ENCODE measurements at places on chromosomes 13 and 19. TPM values are rescaled to one million over a fixed set of nuclear protein-coding genes. Genes with fewer than 3 reads are reported as not detected.

- DNase-seq = no peak
Measured at GRCh38 chr13:23960566-23961156, 63.4 kb upstream of the C1QTNF9B start.

Gene RFXANK
- 43.5 TPM for total RNA-seq

GRCh38 chr13:48142436-48142835 lies 47.5 kb upstream of the MED4 start:
- no peak for DNase-seq

- no peak for DNase-seq
Measured at GRCh38 chr13:71355010-71355409, 512.0 kb downstream of the DACH1 start.

Gene ZNF229
- 0.03 TPM for total RNA-seq

DNA sequence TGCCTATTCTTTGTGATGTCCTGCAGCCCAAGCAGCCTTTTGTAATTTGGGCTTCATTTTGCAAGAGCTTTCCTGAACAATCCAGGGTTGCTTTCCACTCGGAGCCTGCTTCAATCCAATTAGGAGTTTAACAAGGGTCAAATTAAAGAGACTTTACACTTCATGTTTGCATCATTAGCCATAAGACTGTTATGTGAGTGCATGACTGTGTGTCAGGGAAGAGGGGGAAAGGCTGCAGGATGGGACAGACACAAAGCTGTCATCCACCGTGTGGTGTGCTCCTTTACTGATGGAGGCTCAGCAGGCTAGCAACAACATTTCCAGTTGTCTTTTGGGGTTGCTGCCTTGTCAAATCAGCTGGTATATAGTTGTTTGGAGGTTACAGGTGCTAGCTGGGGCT lies 23.7 kb upstream of the MAB21L1 start:
- DNase-seq = no peak

Gene CCDC122
- 2.8 TPM for total RNA-seq

Gene CTXN1
- total RNA-seq = 5.0 TPM

DNA sequence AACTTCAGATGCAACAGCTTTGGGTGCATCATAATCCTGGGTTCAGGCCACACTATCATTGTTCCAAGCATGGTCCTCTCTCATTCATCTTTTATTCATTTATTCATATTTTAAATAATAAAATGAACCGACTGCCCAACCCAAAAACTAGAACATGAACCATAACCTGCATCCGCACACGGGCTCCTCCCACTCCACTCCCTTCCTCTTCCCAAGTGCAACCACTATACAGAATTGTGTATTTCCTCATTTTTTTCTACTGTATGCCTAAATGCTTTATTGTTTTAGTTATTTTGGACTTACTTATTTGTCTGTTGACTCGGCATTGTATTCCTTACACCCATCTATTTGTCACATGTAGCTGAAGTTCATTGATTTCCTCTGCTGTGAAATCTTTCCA lies 30.7 kb upstream of the POMP start:
- DNase-seq = no peak

Gene GARIN5A
- 4.5 TPM for total RNA-seq

Gene ZNF626
- not detected for total RNA-seq

DNA sequence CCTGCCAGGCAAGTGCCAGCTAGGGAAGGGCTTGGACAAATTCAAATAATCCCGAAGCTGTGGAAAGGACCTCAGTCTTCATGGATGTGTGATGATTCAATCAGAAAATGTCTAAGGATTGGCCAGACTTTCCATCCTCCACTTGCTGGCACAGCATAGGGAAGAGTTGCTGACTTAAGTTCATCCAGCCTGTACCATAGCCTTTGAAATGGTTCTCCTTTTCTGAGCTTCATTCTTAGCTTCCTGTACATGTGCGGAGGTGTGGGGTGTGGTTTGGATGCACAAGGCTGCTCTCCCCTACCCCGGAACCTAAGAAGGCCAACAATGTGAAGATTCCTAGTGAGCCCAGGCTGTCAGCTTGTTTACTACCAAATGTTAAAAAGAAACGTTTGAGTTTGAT lies 959 bp upstream of the IGFL3 start:
- no peak for DNase-seq

- DNase-seq = peak; percentile 46
Measured at GRCh38 chr19:11019824-11020223, 59.0 kb downstream of the SMARCA4 start.

DNA sequence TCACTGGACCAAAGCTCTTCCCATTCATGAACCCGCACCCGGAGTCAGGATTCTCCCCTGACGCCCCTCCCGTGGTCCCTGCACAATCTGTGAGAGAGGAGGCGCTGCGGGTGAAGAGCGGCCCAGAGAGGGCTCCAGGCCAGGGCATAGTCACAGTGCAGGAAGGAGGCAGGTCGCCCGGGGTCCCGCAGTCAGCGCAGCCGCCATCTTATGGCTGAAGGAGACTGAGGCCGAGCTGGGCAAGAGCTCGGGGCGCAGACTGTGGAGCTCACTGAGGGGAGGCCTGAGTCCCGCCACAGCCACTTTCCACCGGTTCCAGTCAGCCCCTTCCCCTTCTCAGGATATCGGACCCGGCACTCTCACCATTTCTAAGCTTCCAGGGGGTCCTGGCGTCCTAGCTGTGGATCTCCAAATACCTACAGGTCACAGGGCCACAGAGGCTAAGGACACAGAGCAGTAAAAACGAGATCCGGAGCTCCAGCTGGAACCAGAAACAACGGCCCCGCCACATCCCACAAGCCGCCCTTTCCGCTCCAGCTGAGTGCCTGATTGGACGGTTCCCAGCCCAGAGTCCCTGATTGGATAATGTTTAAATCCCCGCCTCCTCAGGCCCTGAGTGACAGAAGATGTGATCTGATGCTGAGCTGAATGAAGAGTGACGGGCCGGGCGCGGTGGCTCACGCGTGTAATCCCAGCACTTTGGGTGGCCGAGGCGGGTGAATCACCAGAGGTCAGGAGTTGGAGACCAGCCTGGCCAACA lies at the start of gene ZNF99:
Gene ZNF99 (minus strand): TSS at position 501 of the 760 bp plus-strand sequence. CDS start 135 bp downstream, at position 366.
- DNase-seq = no peak

Gene DNM2
- total RNA-seq = 77.6 TPM

DNA sequence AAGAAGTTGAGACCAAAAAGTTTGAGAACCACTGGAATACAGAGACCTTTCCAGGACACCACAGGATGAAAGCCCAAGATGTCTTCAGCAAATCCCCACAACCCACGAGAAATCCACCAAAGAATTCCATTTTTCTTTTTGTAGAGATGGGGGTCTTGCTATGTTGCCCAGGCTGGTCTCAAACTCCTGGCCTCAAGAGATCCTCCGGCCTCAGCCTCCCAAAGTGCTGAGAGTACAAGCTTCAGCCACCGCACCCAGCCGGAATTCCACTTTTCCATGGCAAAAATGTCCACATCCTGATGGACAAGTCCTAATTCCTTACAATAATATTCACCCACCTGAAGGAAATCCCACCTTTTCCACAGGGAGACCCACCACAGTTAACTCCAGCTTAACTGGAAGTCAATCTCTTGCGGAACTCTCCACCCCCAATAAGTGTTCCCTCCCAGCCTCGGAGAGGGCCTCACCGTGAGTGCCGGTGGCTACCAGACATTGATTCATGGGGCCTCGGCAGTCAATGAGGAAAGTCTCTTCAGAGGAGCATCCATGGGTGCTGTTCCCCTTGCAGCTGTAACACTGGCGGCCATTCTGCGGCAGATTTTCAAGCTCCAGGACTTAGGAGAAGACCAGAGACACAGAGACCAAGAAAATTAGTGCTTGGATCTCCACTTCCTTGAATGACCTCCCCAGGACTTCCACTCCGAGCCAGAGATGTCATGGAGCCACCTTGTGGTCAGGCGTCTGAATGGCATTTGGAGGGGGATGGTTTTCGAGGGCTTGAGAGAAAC lies 12.3 kb upstream of the CADM4 start:
- peak; percentile 84 for DNase-seq

GRCh38 chr19:49957262-49957915 lies 3.6 kb downstream of the SIGLEC11 start:
- no peak for DNase-seq

Gene GAS6
- 15.1 TPM for total RNA-seq

Gene ICAM5
- 3.7 TPM for total RNA-seq

Gene APBA3
- 36.8 TPM for total RNA-seq

DNA sequence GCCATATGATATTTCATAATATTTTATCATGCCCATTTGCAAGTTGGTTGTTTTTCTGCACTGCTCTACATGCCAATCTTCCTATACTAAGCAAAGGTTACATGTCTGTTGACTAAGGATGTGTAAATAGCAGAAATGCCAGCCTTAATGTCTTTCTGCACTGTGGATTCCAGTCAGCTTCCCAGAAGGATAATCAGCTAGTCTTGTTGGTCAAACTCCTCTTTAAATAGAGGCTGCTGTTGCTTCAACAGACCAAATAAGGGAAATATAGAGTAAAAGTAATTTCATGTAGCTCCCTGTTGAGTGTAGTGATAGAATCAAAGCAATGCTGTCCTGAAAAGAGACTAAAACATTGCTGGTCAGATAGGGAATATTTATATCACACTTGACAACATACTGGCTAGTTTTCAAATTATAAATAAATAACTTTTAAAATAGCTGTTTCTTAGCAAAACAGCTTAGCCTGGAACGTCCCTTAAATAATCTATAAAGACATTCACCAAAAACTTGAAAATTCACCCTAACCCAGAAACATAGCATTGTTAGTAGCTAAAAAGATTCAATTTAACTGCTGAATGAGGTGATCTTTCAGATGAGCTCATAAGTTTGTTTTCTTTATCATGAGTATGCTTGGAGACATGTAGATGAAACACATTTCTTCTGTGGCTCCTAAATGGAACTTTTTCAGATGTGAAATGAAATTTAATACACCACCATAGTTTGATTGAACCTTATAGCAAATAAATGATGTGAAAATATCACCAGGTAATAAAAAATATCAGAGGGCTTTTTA lies 56.6 kb downstream of the FRY start:
- DNase-seq = no peak

DNA sequence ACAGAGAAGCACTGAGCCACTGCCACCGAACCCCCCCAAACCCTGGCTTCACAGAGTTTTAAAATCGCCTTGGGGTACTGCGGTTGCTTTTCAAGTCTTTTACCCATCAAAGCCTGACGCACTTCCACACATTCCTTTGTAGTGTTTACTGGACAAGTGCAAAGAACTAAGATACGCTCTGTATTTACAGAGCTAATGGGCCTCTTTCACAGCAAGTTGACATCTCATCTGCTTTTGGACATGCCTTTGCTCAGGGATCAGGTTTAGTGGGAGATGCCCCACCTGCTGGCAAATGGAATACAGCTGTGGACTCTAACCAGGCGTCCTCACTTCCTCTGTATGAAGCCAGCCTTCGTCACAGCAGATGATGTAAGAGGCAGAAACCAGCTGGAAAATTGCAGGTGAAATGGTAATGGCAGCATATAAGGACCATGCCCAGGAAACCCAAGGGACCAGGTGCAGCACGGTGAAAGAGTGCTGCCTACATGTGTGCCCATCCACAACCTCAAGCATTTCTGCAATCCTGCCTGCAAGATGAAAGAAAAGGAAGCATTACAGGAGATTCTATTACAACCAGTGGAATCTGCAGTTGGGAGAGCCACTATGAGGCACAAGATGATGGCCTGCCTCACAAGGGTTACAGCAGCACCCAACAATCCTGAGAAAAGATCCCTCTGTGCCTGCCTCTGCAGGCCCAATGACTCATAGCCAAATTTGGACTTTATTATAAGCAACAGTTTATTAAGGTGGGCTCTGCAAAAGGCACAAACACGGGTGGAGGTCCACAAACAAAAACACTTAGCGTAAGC lies 34.7 kb downstream of the BRD4 start:
- DNase-seq = no peak
